ENCODE measurements at places on chromosomes 12 and 14. TPM values are rescaled to one million over a fixed set of nuclear protein-coding genes. Genes with fewer than 3 reads are reported as not detected.

Gene GPR84
- polyA plus RNA-seq: 0.58 TPM

Gene INSM2
- polyA plus RNA-seq: 0.55 TPM

Gene KLHL33
- polyA plus RNA-seq: 0.67 TPM

Gene HHIPL1
- 1.0 TPM for polyA plus RNA-seq

Gene TSPAN19
- polyA plus RNA-seq: 7.5 TPM

Gene RPL10L
- 182 TPM for polyA plus RNA-seq

Gene CHURC1
- 62.8 TPM for polyA plus RNA-seq

Gene AKAP5
- 0.29 TPM for polyA plus RNA-seq

Gene PMEL
- 8.2 TPM for polyA plus RNA-seq

Gene MSRB3
- 20.0 TPM for polyA plus RNA-seq

Gene E2F7
- polyA plus RNA-seq: 3.5 TPM

Gene RNF10
- 340 TPM for polyA plus RNA-seq

Gene RASSF9
- polyA plus RNA-seq: 0.99 TPM

Gene ZDHHC17
- 32.3 TPM for polyA plus RNA-seq

Gene POTEG
- 4.2 TPM for polyA plus RNA-seq

Gene KERA
- polyA plus RNA-seq: not detected

Gene ASCL1
- 0.33 TPM for polyA plus RNA-seq

Gene ANKRD9
- 21.0 TPM for polyA plus RNA-seq

Gene CFL2
- 92.4 TPM for polyA plus RNA-seq

Gene P2RX2
- polyA plus RNA-seq: 3.0 TPM

Gene PPP1R36
- polyA plus RNA-seq: 108 TPM
